ENCODE measurements at places on chromosomes 11 and 22.

- H3K4me1 ChIP-seq = peaks cover 32% of the 10 kb centered on the region
- peak; percentile 95 for DNase-seq
- H3K4me3 ChIP-seq = peak overlapping the region; percentile 80
- peaks cover 16% of the 10 kb centered on the region for H3K36me3 ChIP-seq
- peak overlapping the region; percentile 92 for H3K27ac ChIP-seq
Measured at GRCh38 chr22:20130731-20131596, 640 bp upstream of the ZDHHC8 start.

- no peak overlapping the region for H3K27ac ChIP-seq
- H3K4me3 ChIP-seq = no peak overlapping the region
Measured at GRCh38 chr11:68399916-68400315, 60.6 kb upstream of the PPP6R3 start.

GRCh38 chr11:119782006-119782738 lies 53.2 kb upstream of the NECTIN1 start:
- H3K27me3 ChIP-seq = no peaks in the 10 kb centered on the region
- no peak overlapping the region for H3K27ac ChIP-seq
- H3K4me3 ChIP-seq = no peak overlapping the region
- no peak for DNase-seq

GRCh38 chr11:26575946-26576345 lies 3.9 kb upstream of the MUC15 start:
- H3K4me3 ChIP-seq = no peak overlapping the region
- DNase-seq = no peak
- no peak overlapping the region for H3K27ac ChIP-seq
- no peaks in the 10 kb centered on the region for H3K4me1 ChIP-seq
- H3K27me3 ChIP-seq = no peaks in the 10 kb centered on the region
- H3K36me3 ChIP-seq = no peaks in the 10 kb centered on the region

- H3K27me3 ChIP-seq = no peaks in the 10 kb centered on the region
- no peak for DNase-seq
- H3K4me1 ChIP-seq = peaks cover 38% of the 10 kb centered on the region
- H3K36me3 ChIP-seq = no peaks in the 10 kb centered on the region
Measured at GRCh38 chr11:118791961-118792569, 1.1 kb upstream of the DDX6 start.

DNA sequence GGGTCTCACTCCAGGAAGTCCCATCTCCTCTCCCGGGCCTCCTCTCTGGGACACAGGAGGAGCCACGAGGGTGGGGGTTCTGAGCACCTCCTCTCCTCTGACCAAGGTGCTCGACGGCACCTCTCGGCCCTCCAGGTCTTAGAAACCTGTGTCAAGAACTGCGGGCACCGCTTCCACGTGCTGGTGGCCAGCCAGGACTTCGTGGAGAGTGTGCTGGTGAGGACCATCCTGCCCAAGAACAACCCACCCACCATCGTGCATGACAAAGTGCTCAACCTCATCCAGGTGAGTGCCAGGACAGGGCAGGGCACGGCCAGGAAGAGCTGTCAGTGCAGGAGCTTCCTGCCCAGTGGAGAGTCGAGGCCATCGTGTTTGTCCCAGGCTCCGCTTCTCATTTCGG lies 23.2 kb downstream of the TOM1 start:
- no peaks in the 10 kb centered on the region for H3K27me3 ChIP-seq
- H3K4me1 ChIP-seq = no peaks in the 10 kb centered on the region
- DNase-seq = peak; percentile 49
- H3K36me3 ChIP-seq = peaks cover 58% of the 10 kb centered on the region
